Urinary bladder (tissue), 4 donors: ENCODE measurements at places on chromosomes 7 and 10. TPM values are rescaled to one million over a fixed set of nuclear protein-coding genes. Genes with fewer than 3 reads are reported as not detected.

DNA sequence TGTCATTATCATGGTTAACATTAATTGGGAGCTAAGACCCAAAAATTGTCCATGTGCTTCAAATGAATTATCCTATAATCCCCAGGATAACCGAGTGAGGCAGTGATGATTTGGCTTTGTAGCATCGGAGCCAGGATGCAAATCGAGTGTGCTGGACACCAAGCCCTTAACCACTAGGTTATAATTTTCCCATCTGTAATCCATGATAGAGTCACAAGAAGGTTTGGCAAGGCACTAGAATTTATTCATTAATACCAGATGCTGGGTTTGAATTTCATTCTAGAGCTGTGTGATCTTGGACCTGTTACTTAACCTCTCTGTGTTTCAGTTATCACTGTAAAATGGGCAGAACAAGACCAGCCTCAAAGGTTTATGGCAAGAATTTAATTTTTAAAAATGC lies 21.0 kb upstream of the ITGB1 start:
- DNase-seq, result no peak

- DNase-seq, result no peak
Observed at GRCh38 chr10:48811461-48811860, 126.8 kb downstream of the WDFY4 start.

DNA sequence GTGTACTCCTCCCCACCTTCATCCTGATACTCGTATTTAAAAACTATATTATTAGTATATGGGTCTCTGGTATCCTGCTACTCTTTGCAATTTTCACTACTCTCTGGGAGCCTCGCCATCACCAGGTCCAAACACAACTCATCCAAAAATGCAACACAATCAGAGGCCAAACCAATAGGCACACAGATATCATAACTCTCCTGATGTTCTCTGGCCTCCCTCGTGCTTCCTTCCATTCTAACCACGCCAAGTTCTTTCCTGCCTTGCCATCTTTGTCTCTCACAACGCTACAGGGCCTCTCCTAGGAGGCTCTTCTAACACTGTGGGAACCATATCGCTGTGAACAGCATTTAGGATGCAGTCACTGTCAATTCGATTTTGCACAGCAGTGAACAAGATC lies 7.3 kb downstream of the RHEB start:
- no peak for DNase-seq

- DNase-seq, result no peak
Observed at GRCh38 chr7:157973971-157974677, 613.5 kb downstream of the PTPRN2 start.

DNA sequence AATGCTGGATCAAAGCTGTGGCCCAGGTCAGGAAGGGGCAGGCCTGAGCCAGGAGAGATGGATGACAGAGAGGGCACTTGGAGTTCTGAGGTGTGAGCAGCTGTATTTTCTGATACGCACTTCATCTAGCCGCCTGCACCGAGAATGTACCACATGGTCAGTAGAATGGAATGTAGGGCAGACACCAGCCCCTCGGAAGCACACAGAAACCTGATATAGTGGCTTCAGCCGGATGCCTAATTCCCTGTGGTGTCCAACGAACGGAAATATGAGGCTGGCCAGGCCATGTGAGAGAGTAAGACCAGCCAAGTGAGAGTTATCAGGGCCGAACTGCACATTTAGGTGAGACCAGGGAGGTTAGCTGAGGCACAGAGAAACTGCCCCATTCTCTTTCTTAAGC lies 46.7 kb upstream of the PLCE1 start:
- no peak for DNase-seq

DNA sequence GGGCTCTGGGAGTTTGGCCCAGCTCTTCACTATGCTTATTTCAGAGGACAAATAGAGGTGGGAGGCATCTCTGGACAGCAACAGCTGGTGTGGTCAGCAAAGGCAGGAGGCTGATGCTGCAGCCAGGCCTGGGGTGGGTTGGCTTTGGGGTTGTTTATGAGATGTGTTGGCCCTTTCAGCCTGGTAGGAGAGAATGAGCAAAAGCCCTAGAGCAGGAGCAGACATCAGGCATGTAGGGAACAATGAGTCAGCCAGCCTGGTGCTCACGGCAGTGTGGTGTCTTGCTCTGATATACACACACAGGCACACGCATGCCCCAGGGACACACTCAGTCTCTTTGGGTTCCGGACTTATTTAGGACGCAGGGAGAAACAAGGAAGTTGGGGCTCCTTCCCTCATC lies 157.1 kb downstream of the PRKCQ start:
- DNase-seq, result no peak

DNA sequence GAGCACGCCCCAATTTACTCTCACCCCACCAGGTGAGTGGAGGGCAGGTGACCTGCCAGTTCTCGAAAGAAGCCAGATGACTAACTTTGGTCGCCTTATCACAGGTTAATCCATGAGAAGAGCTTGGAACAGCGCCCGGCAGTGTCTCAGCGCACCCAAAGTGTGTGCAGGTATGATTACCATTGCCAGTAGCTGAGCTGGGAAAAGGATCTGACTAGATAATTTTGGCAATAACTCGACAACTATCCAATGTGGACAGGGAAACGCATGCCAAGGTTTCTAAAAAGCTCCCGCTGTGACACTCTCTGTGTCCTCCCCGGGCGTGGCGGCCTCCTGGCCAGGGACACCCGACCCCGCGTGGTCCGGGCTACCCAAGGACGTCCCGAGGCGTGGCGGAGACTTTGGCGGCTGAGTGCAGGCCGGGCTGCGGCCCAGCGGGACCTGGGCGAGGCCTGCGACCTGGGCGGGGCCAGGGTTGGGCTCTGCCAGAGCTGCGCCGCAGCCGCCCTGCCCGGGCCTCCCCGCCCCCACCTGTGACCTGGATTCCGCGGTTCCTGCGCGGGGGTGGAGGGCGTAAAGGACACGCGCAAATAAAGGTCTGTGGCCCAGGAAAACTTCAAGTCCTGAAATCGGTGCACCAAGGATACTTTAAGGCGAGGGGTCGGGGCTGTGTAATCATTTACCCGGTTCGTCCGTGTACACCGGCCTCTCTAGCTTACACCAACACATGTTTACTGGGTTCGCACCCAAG lies 13.7 kb upstream of the WAPL start:
- DNase-seq, result no peak

Gene SPRN
- total RNA-seq, result 0.74 TPM
